ENCODE measurements at places on chromosomes 1 and 21.

GRCh38 chr1:190323530-190323929 is 154.1 kb downstream of the BRINP3 start:
- no peak for DNase-seq

- peak; percentile 20 for DNase-seq
Observed at GRCh38 chr1:78799926-78800325, 150.3 kb downstream of the IFI44 start.

- no peak for DNase-seq
Observed at GRCh38 chr1:168734271-168734670, 5.3 kb upstream of the DPT start.

- no peak for DNase-seq
Observed at GRCh38 chr1:228530086-228530758, 43.0 kb downstream of the RNF187 start.

DNA sequence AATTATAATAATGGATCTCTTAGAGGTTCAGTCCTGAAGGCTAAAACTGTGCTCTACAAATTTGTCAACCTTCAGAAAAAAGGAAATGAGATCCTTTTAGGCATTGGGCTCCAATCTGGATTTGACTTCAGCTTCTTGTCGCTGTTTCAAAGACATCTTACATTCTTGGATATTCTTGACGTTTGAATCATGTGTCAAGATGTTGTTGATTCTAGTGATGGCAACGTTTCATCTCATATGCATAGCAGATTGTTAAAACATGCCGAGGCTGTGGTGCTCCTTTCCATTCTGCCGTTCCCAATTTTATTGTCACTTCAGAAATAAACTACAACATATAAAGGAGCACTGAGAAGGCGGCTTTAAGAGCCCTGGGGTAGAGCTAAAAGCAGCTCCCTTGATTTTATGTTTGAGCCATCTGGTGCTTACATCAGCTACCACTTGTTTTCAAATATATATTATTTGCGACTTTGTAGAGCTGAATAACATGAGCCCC is 467.6 kb upstream of the ZRANB2 start:
- DNase-seq: no peak

- DNase-seq: no peak
Observed at GRCh38 chr1:116492358-116492811, 78.4 kb downstream of the CD58 start.

DNA sequence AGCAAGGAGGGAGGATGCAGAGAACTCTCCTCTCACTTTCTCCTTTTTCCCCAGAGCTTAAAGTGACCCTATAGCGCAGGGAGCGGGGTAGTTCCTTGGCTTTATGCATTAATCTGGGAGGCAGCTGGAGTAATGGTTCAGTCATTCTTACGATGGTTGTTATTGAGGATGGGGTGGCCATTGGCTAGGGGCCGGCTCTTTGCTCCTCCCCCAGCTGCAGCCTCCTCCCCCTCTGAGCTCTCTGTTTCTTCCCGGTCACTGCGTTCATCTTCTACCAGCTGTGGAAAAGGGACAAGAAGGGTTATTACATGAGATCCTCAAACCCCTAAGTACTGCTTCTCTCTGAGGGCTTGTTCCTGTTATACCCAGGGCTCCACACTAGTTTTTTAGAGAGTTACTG is 8.6 kb downstream of the CERS2 start:
- DNase-seq: no peak

DNA sequence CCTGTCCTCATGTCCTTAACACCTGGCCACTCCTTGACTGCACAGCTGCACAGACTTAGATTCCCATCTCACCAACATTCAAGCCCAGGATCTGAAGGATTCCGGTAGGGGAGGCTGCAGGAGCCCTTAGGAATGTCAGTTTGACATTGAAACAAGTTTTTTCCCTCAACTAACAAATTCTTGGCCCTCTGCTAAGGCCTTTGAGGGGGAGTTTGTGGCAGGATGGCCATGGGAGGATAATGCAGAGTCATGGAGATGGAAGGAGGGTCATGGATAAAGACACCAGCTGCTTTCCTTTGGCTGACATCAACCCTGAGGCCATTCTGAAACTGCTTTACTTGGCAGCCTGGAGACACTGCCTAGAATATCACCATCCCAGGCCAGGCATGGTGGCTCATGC is 63.4 kb upstream of the PPP2R5A start:
- DNase-seq: no peak

DNA sequence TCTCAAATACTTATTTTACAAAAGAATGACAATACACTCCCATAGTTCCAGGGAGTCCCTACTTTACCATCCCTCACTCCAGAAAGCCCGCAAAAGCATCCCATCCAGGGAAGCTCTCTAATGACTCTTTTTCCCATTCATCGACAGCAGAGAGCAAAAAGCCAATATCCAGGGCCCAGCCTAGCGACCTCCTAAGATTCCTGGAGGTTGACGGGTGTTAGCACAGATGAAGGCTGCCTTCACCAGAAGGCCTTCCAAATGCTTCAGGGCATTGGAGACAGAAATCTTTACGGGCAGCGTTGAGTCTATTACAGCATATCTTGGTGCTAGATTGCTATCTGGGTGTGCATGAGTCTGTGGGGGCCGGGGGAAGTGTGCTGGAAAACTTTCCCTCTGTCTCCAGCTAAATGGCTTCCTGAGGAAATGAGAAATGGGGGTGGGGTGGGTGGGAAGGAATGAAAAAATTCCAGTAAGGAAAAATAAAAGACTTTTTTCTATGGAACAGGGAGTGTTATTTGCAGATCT is 136.6 kb downstream of the PROX1 start:
- peak; percentile 29 for DNase-seq

DNA sequence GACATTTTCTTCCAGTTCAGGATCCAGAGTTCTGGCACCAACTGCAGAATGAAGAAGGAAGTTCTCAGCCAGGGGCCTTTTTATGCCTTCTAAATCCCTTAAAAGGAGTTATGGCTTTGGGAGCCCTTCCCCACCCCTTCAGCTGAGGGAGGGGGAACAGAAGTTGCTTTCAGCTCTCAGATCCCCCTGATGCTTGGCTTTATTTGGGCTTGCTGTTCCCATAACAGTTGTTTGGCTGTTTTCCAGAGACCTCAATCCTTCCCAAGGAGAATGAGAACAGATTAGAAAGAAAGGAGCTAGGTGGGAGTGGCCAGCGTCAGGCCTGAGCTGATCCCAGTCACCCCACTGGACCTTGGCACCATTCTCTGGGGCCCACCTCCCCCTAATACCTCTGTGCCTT is at the start of gene RPE65:
Gene RPE65 (minus strand): TSS at position 54 of the 400 bp plus-strand sequence. CDS start 49 bp downstream, at position 5.
- DNase-seq: no peak

- DNase-seq: no peak
Observed at GRCh38 chr1:1232208-1232795, at the start of gene B3GALT6. Gene B3GALT6 (plus strand): TSS chr1:1232237. CDS start chr1:1232279, 42 bp downstream.

DNA sequence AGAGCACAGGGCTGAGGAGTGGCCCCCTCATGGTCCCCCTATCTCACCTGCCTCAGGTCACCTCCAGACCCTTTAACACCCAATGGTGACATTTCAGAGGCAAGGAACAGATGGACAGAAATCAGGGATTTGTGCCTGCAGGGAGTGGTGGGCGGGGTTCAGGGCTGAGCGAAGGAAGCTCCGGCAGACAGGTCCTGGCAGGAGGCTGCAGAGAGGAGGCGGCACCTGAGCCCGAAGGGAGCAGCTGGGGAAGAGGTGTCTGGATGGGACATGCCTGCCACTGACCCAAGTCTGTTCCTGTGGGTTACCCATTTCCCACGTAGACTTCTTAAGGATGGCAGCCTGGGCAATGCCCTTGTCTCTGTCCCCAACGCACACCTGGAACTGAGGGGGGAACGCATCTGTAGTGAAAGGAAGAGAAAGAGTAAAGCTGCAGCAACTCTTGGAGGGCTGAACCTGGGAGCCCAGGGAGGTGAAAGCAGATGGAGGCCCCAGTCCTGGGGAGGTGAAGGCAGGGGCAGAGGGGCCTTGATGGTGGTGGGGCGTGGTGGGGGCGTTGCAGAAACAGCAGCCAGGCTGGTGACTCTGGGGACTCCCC is 61.6 kb upstream of the ADARB1 start:
- no peak for DNase-seq

- DNase-seq: no peak
Observed at GRCh38 chr1:21267191-21268077, 22.8 kb downstream of the ECE1 start.

DNA sequence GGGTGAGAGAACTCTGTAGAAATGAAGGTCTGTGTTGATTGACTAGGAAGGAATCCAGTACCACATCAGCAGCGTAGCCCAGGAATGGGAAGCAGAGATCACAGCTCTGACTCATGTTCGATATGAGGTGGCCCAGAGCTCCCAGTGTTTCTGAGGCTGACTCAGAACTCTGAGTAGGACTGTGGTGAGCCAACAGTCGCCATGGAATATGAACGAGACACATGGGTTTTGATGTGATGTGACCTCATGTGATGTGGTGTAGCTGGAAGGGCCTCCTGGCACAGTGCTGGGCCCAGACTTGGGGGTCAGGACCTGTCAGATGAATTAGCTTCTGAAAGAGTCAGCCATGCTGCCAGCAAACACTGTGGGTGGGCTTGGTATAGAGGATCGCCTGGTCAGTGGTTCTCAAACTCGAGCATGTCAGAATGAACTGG is 237.0 kb downstream of the MRPL39 start:
- no peak for DNase-seq

GRCh38 chr1:23167353-23168078 is 1.1 kb downstream of the LUZP1 start:
- DNase-seq: peak; percentile 38

DNA sequence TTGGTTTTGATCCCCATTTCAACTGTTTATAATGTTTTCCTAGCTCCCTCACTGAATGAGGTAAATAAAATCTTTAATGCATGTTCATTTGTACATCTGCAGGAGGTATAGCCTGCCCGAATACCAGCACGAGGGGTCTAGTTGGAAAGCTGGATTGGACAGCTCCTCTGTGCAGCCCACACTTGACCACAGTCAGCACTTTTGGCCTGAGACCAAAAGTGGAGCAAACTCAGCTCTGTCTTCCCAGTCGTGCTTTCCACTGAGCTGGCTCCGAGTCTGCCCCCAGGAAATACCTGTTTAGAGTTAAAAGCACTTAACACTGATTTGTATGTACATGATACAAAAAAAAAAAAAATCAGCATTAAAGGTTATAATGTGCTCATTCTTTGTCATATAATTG is 224.4 kb downstream of the DSCAM start:
- no peak for DNase-seq

DNA sequence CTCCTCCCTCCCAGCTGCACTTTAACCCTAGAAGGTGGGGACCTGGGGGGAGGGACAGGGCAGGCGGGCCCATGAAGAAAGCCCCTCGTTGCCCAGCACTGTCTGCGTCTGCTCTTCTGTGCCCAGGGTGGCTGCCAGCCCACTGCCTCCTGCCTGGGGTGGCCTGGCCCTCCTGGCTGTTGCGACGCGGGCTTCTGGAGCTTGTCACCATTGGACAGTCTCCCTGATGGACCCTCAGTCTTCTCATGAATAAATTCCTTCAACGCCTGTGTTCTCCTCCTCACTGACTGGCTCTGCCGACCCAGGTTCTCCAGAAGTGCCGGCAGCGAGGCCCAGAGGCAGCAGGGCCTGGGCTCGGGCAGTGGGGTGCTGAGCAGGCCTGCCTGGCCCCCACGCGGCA is 6.5 kb upstream of the HTR6 start:
- DNase-seq: no peak

GRCh38 chr1:169124459-169124858 is 18.0 kb downstream of the ATP1B1 start:
- no peak for DNase-seq

GRCh38 chr1:34984435-34984792 is 733 bp downstream of the TMEM35B start:
- peak; percentile 29 for DNase-seq

DNA sequence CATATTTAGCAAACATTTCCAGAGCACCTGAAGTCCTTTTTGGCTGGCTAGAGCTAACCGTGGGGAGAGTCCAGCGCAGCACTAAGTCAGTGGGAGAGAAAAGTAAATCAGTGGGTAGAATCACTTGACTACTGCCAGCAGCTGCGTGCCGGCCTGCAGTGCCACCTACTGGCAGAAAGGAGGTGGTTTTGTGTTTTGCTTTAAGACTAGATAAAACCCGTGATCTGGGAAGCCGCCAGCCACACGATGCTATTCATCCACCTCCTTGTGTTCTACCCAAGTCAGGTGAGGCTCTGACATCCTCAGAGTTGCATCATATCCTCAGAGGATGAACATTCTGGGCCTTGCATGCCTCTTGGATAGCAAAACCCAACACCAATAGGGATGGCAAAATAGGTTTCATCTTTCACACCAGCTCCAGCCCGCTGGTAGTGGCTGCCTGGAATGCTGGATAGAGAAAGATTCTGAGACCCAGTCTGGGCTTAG is 14.1 kb upstream of the HEYL start:
- DNase-seq: peak; percentile 72

GRCh38 chr1:5575396-5575940 is 416.8 kb downstream of the NPHP4 start:
- no peak for DNase-seq

DNA sequence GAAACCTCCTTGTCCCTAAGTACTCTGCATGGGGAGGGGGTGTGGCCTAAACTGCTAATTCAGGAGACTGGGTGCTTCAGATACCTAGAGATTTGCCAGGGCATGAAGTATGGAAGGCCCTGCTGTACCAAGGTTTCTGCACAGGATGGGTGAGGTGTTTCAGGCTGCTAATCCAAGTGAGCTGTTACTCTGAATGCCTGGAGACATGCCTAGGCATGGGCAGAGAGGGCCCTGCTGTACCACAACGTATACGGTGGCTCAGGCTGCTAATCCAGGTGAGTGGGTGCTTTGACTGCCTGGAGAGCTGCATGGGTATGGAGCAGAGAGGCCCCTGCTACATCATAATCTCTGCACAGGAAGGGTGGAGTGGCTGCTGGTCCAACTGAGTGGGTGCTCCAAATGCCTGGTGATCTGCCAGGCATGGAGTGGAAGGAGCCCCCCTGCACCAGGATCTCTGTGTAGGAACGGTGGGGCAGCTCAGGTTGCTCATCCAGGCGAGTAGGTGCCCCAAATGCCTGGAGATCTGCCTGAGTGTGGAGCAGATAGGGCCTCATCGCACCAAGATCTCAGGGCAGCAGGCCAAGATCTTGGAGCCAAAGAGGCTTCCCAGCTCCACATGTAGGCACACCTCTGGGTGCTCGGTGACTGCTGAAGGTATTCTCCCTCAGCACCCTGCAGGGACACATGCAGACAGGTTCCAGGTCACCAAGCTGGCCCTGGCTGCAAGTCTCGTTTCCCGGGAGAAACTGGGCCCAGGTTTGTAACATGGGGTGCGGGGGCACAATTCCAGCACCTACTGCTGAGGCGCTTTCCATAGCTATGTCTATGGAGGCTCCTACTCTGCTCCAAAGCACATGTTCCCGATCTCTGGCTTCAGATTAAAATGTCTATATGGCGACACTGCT is 252.5 kb upstream of the PLXNA2 start:
- no peak for DNase-seq

GRCh38 chr1:30511991-30512913 is 211.1 kb downstream of the MATN1 start:
- no peak for DNase-seq

DNA sequence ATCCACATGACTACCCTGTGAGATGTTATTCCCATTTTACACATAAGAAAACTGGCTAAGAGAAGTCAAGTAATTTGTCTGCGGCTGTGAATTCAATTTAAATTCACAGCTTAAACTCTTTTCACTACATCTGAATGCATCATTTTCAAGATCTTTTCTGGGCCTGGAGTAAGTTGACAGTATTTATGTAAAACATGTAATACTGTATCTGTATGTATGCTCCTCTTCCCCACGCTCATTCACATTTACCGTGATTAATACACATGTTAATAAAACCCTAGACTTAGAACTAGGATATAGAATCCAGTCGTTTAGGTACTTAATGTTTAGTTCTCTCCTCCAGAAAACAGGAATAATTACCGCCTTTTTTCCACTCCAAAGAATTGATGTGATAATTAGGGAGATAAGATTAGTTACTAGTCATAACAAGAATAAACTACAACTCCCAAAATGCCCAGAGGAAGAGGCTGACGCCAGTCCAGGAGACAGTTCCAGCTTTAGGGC is 442 bp upstream of the PPP1R12B start:
- DNase-seq: no peak

GRCh38 chr1:52153010-52153409 is 11.1 kb downstream of the ZFYVE9 start:
- DNase-seq: no peak

All from SK-N-DZ (cell line).